ENCODE measurements at places on chromosomes 16 and 17. TPM values are rescaled to one million over a fixed set of nuclear protein-coding genes. Genes with fewer than 3 reads are reported as not detected.
A peak's percentile ranks its signal among the peaks of the same experiment; 100 is the strongest.

The NEUROD2 gene
- total RNA-seq, result not detected

GRCh38 chr17:1724869-1725641 lies 551 bp downstream of the WDR81 start:
- DNase-seq, result no peak

DNA sequence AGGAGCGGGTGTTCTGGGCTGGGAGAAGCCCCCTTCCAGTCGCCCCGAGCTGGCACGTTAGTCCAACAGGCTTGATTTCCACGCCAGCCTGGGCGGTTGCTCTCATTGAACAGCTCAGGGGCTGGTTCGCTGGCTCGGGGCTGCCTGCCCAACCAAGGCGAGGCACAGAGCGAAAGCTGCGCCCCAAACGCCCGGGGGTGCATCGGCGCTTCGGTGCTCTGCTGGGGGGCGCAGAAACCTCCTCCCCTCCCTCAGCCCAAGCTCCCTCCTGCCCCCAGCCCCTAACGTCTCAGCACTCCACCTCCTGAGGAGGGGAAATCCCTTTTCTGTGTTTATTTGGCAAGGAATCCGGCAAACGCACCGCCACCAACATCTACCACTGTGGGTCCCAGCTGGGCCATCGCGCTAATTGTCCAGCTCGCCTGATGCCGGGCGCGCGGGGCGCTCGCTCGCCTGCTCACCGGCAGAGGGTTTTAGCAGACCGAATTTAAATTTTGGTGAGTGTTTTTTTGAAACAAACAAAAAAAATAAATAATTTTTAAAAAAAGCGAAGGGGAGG lies 29.5 kb upstream of the RBFOX1 start:
- DNase-seq, result no peak

The CACNG5 gene
- total RNA-seq, result not detected

The SPN gene
- 41.0 TPM for total RNA-seq

GRCh38 chr17:49850218-49850610 lies 2.3 kb upstream of the TAC4 start:
- no peak for DNase-seq

GRCh38 chr16:15552507-15552906 lies 90.4 kb downstream of the MARF1 start:
- DNase-seq, result no peak

- no peak for DNase-seq
Observed at GRCh38 chr16:89089120-89089519, 4.5 kb upstream of the ACSF3 start.

DNA sequence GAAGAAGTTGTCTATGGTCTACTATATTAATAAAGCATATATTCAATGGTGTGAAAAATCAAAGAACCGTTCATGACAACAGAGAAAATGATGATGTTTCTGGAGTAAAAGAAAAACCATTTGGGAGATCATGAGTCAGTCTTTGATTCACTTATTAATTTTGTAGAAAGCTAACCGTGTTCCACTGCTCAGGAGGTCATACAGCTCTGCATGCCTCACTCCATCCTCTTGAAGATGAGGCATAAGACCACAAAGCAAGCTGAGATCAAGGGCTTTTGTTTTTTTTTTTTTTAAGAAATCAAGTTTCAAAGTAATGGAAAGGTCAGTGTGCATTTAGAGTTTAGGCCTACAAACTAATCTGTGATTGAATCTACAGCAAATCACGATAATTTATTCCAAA lies 206.4 kb downstream of the CEP112 start:
- DNase-seq, result no peak

The HCRT gene
- total RNA-seq, result not detected

The NECAB2 gene
- not detected for total RNA-seq

DNA sequence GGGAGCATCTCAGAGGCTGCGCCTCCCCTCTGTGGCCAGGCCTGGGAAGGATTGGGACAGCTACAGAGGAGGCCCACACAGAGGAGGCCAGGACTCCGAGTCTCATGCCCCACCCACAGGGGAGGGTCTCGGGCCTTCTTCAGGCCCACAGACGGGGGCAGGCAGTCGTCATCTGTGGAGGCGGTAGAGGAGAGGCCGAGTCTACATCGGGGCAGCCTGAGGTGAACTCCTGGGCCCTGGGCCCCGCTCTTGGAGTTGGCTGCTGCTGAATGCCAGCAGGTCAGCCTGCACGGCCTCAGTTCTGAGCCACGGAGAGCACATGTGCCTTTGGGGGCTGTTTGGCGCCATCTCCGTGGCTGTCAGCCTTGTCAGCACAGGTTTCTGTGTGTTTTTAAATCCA lies 8.1 kb upstream of the NUDT16L1 start:
- DNase-seq, result no peak

- DNase-seq, result no peak
Observed at GRCh38 chr17:2888326-2888725, 92.1 kb downstream of the RAP1GAP2 start.

The ARL6IP1 gene
- 60.6 TPM for total RNA-seq

DNA sequence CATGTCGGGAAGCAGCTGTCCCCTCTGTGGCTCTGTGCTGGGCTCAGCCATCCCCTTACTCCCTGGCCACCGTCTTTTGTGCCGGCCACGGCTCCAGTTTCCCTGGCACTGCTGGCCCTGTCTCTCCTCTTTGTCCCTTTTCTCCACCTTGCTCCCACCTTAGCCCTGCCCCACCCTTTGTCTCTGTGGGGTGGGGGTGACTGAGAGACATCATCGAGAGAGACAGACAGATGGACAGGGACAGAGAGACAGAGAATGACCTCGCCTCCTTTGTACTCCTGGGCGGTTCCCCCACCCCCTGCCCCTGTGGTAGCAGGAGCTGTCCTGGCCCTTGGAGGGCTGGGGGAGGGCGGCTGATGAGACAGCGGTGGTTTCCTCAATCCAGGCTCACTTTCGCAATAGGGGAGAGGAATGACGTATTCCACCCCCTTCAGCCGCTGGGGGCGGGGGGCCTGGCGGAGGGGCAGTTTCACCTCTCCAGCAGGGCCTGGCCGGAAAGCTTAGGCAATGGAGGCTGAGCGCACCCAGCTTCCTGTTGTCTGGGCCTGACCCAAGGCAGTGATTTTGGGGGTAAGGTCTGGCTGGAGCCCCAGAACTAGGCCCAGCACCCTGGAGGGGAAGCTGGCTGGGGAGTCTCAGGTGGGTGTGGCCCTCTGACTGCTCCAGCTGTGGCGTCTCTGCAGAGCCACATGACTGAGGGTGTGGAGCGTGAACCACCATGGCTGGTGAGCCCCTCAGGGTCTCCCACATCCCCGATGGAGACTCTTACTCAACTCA lies 7.3 kb downstream of the FMNL1 start:
- peak; percentile 77 for DNase-seq

- DNase-seq, result no peak
Observed at GRCh38 chr17:38893113-38893512, 23.3 kb downstream of the LASP1 start.

- DNase-seq, result no peak
Observed at GRCh38 chr17:48351911-48352332, 78.1 kb downstream of the SKAP1 start.

DNA sequence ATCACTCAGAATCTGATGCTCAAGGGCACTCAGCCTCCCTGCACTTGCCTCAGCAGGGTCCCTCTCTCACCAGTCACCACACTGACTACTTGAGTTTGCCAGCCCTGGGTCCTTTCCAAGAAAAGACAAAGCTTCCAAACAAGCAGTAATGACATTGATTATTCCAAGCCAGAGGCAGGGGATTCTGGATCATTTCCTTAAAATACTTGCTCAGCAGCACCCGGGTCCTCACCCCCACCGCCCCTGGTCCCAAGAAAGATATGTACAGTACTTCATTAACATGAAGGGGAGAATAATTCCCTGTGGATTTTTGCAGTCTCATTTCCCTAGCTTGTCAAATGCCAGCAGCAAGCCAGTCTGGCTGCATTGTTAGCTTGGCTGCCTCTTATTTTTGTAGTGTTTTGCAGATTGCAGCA lies 83.2 kb upstream of the GNAO1 start:
- DNase-seq, result no peak

DNA sequence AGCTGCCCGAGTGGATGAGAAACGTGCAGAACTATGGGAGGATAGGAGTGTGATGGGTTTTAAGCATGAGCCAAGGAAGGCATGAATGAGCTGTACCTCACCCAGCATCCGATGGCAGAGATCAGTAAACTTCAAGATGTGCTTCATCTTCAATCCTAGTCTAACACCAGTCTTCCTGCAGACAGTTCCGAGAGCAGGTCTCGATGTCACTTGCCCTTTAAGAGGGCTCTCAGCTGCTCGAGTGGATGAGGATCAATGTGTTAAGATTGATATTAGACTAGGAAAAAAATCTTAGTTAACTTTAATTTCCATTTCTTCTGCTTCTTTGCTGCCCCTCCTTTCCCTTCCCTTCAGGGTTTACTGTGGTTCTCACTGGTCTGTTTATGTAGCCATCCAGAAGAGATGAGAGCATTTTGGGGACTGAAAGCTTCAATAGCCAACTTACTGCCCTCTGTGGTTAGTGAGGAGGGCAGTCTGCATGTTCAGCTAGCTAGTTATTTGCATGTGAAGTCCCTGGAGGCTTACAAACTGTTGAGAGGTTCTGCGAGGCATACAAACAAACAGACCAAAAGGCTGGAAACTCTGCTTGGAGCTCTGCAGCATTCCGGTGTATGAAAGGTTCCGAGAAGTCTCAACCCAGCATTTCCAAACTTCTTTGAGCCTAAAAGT lies 15.3 kb downstream of the KLHL36 start:
- DNase-seq, result no peak

DNA sequence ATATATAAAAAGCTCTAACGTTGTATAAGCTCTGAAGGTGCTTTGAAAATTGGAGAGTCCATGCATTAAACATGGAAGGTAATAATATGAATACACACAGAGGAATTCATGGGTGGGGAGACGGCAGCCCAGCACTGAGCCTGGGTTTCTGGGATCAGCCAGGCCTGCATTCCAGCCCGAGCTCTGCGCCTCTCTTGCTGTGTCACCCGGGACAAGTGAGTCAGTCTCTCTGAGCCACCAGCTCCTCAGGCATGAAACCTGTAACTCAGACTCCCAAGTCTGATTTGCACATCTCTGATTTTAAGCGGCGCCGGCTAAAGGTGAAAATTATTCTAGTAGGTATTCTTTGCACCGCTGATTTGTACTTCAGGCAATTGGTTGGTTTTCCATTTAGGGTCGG lies 238.8 kb downstream of the MRTFB start:
- DNase-seq, result no peak

The FAM83G gene
- 31.9 TPM for total RNA-seq

DNA sequence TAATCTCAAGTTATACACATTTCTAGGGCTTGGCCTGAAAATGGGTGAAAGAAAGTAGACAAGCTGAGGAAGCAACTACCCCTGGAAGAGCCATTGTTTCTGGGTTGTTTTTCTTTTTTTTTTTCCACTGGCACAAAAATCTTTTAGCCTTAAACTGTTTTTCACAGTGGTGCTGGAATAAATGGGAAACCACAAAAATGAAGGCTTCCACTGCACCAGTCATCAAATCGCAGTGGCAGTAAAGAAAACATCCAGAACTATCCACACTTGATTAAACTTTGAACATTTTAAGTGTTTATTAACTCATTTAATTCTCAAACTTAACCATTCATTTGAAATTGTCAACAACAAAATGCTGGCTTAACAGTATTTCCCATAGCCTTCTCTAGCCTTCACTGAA lies 14.3 kb downstream of the CMTM4 start:
- DNase-seq, result no peak

DNA sequence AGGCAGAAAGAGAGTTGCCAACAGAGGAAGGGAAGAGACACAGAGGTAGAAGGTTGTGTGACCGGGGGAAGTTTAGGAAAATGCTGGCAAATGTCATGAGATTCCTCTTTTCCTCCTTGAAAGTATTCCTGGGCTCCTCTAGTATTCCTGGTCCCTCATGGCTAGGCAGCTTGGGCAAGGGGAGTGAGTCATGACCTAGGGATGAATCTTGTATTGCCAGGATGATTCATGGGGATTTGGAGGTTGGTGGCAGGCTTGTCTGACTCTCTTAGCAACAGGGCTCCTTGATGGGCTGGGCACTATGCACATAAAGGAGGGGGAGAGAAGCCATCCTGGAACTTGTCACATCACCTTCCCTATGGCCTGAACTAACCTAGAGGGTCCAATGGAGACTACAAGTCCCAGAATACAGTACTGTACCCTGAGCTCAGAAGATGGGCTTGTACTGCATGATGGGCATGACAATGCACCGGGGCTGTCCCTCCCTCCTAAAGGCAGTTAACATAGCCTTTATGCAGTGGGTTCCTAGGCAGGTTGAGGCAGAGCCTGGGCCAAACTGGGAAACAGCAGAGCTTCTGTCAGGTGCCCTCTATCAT lies 2.1 kb upstream of the SEZ6 start:
- no peak for DNase-seq

- DNase-seq, result no peak
Observed at GRCh38 chr16:11768849-11769248, 26.2 kb upstream of the TXNDC11 start.

The CFAP52 gene
- not detected for total RNA-seq

DNA sequence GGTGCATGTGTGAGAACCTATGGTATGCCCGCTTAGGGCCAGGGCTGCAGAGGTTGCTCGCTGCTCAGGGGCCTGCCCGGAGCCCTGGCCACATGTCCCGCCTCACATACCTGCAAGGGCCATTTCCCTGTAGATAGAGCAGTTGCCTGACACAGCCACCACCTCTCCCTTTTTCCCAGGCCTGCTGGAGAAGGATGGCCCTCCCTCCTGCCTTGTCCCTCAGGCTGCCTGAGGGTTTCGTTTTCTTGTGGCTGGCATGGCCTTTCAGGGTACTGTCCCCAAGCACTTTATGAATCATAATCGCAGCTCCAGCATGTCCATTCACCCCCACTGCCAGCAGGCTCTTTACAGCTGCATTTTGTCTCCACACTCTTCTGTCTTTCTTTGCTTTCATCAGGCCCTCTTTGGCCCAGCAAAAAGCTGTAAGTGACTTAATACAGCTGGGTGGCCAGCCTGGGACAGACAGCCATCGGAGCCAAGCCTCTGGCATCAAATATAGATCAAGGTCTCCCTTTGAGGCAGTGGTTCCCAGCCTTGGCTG lies 65.7 kb downstream of the MPRIP start:
- no peak for DNase-seq

The TTYH2 gene
- 4.5 TPM for total RNA-seq

The SLC22A31 gene
- 0.49 TPM for total RNA-seq

GRCh38 chr16:11610580-11610979 lies 23.9 kb upstream of the LITAF start:
- DNase-seq, result no peak

The PABPN1L gene
- not detected for total RNA-seq

The LYRM9 gene
- 0.79 TPM for total RNA-seq

DNA sequence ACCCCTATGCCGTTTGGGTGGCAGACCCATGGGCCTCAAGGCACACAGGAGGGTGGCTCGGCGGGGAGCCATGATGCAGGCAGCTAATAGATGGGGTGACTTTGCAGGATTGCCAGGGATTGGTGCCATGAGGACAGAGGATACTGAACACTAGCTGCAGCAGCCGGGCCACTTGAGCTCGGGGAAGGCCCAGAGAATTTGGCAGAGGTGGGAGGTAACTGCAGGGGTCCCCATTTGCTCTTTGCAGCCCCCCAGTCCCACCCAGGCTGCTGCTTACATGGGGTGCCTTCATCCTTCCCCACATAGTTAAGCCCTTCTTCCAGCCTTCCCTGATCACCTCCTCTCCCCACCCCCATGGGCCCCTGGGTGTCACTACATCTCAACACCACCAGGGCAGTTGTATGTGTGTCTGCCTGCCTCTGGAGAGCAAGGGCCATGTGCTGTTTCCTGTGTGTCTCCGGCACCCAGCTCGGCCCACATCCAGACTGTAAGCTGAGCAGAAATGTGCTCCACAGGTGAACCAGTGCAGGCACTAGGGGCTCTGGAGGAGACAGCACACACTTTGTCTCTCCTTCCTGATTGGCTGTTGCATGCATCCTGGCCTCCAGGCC lies 52.0 kb downstream of the SREBF1 start:
- DNase-seq, result no peak

The CDH13 gene
- not detected for total RNA-seq

Measured in activated T-cell treated with anti-CD3 and anti-CD28 coated beads, Interleukin-2, amount 50 U/mL, for 4 hours (primary cell).